ENCODE measurements at places on chromosomes 12 and 14.
A peak's percentile ranks its signal among the peaks of the same experiment; 100 is the strongest.

DNA sequence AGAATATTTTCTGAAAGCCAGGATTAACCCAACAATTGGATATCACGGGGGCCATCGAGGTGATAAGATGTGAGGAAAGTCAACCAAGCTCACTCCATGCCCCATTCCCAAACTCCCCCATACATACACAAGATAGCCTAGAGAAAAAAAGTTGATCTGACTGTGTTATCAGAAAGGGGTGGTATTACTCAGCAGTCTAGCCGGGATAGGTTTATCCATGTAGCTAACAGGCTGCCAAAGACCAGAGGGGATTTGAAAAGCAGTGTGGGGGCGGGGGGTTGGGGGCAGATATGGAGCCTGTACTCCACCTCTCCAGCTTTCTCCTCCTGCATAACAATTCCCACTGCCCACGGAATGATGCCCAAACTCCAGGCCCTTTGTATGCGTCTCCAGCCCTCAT lies 13.2 kb upstream of the MAP1LC3B2 start:
- DNase-seq = no peak

- DNase-seq = no peak
Measured at GRCh38 chr12:46855760-46856159, 30.0 kb upstream of the SLC38A4 start.

GRCh38 chr14:105053996-105054395 lies 11.2 kb downstream of the GPR132 start:
- no peak for DNase-seq

- DNase-seq = no peak
Measured at GRCh38 chr14:35336494-35337268, 44.5 kb downstream of the PSMA6 start.

- DNase-seq = no peak
Measured at GRCh38 chr12:113610698-113611097, 139.0 kb upstream of the LHX5 start.

DNA sequence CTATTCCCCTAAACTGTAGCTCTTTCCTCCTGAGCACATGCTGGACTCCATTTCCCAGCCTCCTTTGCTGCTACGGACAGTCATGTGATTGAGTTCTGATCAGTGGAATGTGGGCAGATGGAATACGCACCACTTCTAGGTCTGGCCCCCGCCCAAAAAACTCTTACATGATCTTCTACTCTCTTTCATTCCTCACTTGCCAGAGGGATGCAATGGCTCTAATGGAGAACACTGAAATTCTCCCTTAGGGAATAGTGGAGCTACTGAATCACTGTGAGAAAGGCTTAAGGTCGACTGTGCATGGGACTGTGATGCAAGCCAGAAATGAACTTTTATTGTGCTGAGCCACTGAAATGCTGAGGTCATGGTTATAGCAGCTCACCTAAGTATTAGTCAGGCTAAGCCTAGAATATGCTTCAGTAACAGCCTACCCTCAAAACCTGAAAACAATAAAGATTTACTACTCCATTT lies 13.0 kb upstream of the TMED2 start:
- no peak for DNase-seq

DNA sequence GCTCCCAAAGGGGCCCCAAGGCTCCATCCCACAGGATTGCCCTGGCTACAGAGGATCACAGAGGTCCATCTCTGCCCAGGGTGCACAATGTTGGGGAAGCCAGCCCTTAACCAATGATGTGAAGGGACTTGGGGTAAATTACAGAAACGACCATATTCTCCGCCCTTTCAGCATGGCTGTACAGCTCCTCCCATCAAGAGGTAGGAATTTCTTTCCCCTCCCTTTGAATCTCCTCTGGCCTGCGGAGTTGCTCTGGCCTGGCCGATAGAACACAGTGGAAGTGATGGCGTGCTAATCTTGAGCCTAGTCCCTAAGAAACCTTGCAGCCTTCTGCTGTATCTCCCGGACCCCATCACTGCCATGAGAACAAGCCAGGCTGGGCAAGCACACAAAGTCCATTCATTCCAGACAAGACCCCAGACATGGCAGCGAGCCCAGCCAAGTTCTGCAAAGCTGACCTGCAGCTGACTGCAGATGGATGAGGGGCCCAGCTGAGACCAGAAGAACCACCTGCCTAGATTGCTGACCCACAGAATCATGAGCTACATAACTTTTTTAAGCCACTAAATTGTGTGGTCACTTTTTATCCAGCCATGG lies 6.9 kb upstream of the IFI27 start:
- no peak for DNase-seq

DNA sequence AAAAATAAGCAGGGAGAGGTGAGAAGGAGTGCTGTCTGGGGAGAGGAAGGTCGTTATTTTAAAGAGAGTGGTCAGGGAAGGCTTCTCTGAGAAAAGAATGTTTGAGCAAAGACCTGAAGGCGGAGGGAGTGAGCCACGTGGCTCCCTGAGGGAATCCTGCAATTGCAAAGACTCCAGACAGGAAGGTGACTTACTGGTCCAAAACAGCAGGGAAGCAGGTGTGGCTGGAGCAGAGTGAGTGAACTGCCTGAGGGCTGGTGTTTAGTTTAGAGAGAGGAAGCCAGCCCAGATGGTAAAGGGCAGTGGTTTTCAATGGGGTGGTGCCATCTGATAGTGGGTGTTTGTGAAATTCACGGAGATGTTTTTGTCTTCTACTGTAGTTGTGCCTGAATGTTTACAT lies 58.8 kb upstream of the LTA4H start:
- DNase-seq = no peak

DNA sequence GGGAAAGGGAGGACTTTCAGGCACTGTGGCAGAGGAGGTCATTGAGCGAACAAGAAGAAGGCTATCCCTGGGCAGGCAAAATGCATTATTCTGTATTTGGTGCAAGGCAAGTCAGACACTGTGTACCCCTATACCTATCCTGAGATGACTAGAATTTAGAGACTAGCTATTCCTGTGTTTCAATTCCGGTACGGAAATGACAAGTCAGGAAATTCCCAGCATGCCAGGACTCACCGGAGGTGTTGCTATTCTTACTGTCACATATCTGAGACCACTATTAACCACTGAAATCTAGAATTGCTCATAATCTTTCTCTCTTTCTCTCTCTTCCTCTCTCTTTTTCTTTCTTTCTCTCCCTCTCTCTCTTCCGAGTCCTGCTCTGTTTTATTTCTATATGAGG lies 297.1 kb downstream of the PDZRN4 start:
- no peak for DNase-seq

- DNase-seq = no peak
Measured at GRCh38 chr12:53267306-53267998, 647 bp upstream of the ESPL1 start.

- DNase-seq = no peak
Measured at GRCh38 chr14:21047378-21047781, 5.2 kb downstream of the RNASE7 start.

GRCh38 chr12:4828176-4828575 lies 81.5 kb upstream of the KCNA1 start:
- DNase-seq = no peak

DNA sequence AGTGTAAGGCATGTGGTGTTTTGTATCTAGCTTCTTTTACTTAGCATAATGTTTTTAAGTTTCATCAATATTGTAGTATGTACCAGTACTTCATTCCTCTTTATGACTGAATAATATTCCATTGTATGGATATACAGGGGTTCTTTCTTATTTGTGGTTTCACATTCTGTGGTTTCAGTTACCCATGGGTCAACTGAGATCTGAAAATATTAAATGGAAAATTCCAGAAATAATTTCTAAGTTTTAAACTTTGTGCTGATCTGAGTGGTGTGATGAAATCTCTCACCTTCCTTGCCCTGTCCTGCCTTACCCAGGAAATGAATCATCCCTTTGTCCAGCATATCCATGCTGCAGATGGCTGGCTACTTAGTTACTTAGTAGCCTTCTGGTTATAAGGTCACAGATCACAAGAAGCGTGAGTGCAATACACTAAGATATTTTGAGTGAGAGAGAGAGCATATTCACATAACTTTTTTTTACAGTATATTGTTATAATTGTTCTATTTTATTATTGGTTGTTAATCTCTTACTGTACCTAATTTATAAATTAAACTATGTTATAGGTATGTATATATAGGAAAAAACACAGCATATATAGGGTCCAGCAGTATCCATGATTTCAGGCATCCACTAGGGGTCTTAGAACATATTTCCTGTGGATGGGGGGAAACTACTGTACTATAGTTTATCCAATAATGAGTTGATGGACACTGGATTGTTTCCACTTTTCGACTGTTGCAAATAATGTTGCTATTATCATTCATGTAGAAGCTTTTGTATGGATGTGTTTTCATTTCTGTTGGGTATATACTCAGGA lies 59.6 kb upstream of the LRTM2 start:
- DNase-seq = no peak

- no peak for DNase-seq
Measured at GRCh38 chr12:1313906-1314305, 280.5 kb downstream of the FBXL14 start.

DNA sequence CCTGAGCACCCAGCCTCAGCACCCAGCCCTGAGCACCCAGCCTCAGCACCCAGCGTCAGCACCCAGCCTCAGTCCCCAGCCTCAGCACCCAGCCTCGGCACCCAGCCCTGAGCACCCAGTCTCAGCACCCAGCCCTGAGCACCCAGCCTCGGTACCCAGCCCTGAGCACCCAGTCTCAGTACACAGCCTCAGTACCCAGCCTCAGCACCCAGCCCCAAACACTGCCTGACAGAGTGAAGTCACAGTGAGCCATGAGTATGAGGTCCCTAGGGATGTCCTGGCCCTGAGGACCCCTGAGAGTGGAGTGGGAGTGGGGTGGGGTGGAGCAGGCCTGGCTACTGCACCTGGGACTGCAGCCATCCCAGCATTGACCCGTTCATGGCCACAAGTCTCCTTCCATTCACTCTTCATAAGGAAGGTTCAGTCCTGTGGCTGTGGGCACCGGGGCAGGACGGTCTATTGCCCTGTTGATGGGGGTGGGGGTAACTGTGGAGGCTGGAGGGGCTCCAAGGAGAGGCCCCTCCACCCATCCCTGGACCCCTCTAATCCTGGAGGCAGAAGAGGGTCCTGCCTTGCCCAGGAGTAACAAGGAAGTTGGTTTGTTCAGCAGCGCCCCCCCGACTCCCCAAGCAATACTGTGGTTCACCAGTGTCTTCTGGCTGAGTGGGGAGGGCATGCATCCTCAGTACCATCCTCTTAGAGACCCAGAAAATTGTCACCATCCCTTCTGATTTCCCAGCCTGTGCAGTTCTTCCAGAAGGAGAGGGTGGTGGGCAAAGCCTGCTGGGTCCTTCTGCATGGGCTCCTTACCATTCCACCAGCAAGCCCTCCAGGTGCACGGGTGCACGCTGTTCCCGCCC lies 140.5 kb downstream of the ADGRD1 start:
- DNase-seq = no peak

GRCh38 chr12:52925717-52926595 lies 21.1 kb upstream of the KRT8 start:
- no peak for DNase-seq

- no peak for DNase-seq
Measured at GRCh38 chr14:97005934-97006333, 208.8 kb downstream of the VRK1 start.

GRCh38 chr14:99415496-99416281 lies 65.0 kb downstream of the SETD3 start:
- peak; percentile 72 for DNase-seq

GRCh38 chr14:42944284-42944683 lies 1337.6 kb downstream of the LRFN5 start:
- no peak for DNase-seq

GRCh38 chr14:61542848-61543790 lies 152.2 kb upstream of the HIF1A start:
- no peak for DNase-seq

DNA sequence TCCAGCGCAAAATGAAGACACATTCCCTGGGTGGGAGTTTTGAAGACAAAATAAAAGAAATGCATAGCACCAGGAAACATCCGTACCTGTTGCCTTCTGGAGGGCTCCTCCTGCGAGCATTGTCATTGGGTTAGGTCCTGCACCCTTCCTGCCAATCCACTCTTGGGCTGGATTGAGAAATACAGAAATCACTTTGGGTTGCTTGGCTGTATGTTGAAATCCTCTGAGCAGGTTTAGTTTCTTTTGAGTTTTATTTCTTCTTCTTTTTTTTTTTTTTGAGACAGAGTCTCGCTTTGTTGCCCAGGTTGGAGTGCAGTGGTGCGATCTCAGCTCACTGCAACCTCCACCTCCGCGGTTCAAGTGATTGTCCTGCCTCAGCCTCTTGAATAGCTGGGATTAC lies 67.6 kb downstream of the ARF6 start:
- no peak for DNase-seq

DNA sequence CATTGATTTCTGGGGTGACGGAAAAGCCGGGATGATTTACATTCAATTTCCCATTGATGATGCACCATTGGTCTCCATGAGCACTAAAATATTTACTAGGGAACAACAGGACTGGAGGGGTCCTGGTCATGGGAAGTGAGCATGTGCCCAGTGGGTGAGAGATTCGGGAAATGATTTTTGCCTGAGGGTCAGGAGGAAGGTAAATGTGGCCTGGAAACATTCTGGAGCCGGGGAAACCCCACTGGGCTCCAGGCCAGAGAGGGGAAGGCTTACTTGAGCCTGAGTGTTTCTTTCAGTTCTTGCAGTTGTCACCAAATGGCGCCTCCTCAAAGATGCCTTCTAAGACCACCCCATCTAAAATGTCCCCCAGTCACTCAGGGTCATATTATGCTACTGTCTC lies 532.3 kb upstream of the TBX3 start:
- DNase-seq = no peak
